T follicular helper cell (primary cell): ENCODE measurements at places on chromosomes 1 and 21.
A peak's percentile ranks its signal among the peaks of the same experiment; 100 is the strongest.

DNA sequence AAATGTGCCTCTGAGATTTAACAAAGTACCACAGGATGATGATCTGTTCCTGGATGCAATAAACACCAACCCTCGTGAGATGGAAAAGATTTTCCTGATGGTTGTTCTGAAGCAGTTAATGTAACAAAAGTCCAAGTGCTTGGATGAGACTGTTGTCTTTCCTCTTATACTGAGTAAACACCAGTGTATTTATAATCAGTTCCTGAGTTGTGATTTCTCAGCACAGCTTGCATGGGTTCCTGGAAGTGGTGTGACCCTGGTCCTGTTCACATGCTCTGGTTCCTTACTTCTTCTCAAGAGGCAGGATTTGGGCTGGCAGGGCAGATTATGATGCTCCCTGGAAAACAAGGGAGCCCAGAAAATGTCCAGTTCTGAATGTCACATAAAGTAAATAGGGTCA lies 208.2 kb upstream of the USP24 start:
- DNase-seq, result no peak

- peak; percentile 21 for DNase-seq
Measured at GRCh38 chr21:14773777-14774345, 227.7 kb upstream of the SAMSN1 start.

GRCh38 chr1:229017091-229017490 lies 253.8 kb upstream of the RAB4A start:
- no peak for DNase-seq

DNA sequence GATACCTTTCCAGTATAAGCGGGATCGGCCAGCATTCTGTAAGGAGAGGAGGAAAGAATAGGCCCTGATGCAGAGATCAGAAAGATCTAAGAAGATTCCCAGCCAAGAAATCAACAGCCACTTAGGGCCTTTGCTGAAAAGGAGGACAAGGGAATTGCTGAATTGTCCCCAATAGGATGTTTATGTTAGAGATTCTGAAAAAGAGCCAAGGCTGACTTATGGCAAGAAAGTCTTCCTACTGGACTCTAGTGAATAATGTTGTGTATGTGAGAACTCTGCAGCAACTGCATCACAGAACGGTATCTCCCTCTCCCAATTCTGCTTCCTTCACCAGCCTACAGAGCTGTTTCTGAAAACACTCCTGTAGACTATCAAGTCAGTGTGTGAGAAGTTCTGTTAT lies 298.0 kb upstream of the CXADR start:
- DNase-seq, result no peak
